Inflammatory macrophage (primary cell): ENCODE measurements at places on chromosomes 11 and 22.

GRCh38 chr11:111632516-111633220, 30.4 kb downstream of the SIK2 start:
- DNase-seq: no peak

GRCh38 chr22:25054943-25055511, 102.5 kb downstream of the KIAA1671 start:
- DNase-seq: no peak

GRCh38 chr11:71451596-71452198, 1.3 kb upstream of the NADSYN1 start:
- DNase-seq: no peak

GRCh38 chr11:61056981-61057380, 45.3 kb upstream of the CD5 start:
- DNase-seq: no peak
